ENCODE measurements at places on chromosomes 2 and 18.

GRCh38 chr2:143686585-143687164 is 557.5 kb downstream of the ARHGAP15 start:
- DNase-seq: no peak

- no peak for DNase-seq
These were observed 189.1 kb downstream of the UBE2E3 start for GRCh38 chr2:181169503-181169902.

DNA sequence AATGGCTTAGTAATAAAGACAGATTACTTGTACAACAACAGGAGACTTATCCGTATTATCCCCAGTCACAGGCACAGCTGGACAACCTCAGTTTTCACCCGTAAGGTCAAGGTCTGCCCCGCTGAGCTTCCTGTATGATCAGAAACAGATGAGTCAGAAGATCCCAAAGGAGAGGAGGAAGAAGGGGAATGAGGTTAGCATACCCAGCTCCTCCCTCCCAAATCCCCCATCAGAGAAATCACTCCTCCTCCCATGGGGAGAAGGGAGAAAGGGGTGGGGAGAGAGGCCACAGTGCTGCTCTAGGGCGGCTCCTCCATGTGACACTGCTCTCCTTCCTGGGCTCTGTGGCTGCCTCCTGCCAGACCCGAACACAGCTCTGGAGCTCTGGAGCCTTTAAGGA is 53.8 kb upstream of the SPTBN1 start:
- DNase-seq: no peak

GRCh38 chr2:171411791-171412483 is 21.9 kb downstream of the METTL8 start:
- DNase-seq: no peak

DNA sequence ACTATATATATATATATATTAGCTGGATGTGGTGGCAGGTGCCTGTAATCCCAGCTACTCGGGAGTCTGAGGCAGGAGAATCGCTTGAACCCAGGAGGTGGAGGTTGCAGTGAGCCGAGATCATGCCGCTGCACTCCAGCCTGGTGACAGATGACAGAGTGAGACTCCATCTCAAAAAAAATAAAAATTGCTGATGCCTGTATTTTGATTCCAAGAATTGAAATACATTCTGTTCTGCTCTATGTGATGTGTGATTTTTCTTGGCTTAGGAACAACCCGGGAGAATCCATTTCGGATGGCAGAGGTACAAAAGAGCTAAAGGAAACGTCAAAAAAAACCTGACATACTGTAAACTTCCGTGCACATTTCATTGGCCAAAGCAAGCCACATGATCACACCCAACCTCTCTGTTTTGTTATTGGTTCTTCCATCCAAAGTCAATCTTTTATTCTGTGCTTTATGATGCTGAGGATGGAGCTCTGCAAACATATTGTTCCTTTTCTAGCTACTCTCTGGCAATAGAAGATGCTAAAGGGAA is 478.1 kb upstream of the MAP2 start:
- DNase-seq: no peak

DNA sequence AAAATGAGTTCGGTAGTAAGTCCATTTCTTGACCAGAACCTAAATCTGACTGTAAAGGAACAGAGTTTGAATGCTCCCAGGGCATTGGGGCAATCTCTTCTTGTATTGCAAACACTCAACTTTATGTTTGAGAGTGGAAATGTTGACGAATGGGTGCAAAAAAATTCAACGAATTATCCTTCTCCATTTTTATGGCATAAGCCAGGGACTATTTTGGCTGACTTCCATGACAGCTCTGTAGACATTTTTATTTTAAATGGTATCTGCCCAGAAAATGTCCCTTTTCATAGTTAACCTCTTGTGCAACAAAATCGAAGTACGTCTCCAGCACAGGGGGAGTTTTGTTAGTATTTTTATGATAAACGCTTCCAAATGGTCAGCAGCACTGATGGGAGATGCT is 3.7 kb downstream of the MLPH start:
- DNase-seq: no peak

DNA sequence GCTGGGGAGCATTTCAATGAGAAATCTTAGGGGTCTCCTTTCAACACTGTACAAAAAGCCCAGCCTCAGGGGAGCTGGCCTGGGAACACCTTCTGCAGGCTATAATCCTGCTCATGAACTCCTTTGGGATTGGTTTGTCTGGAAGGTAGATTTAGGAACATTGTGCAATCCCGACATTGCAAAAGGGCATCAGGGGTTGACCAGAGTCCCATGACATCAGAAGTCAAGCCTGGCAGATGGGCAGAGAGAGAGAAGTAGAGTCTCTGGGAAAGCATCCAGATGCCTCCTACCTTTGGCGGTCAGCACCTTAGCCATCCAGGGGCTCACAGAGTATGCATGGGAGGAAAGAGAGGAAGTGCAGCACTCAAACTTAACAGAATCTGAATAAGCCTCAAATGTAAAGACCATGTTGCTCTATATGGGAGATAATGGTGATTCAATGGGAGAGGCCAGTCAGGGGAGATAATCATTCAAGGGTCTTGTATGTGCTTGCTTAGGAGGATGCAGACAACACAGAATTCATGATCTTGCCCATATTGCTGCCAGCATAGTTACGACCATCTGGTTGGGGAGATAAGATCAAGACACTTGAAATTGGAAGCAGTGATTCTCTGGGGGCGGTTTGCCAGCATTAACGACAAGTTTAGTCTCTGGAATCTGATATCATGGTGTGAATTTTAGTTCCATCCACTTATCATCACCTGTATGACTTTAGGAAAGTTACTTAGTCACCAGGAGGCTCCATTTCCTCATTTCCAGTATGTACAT is 58.3 kb upstream of the UPP2 start:
- DNase-seq: no peak

DNA sequence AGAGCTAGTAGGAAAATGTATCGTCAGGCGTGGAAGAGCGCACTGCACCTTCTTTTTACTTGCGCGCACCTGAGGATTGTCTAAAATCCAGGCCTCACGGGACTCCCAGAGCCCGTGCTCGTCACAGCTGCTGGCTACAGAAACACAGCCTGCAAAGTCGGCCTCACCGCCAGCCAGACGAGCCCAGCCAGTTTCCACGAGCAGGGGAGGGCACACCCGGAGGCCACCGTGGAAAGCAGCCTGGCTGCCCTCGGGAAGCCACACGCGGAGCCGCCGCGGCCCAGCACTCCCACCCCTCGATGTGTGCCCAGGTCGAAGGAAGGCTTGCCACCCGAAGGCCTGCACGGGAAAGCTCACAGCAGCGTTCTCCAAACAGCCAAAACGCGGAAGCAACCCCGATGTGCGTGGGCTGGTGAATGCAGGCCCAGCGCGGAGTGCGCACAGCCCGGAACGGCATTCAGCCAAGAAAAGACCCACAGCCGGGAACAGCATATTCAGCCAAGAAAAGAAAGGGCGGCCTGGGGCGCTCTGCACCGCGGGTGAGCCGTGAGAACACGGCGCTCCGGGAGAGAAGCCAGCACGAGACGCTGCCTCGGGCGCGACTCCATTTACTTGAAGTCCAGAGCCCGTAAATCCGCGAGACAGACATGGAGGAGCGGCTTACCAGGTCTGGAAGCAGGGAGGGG is 53.9 kb upstream of the SALL3 start:
- no peak for DNase-seq

- DNase-seq: peak; percentile 65
These were observed 48.3 kb downstream of the WDFY1 start for GRCh38 chr2:223896833-223897311.

- DNase-seq: no peak
These were observed 76.2 kb downstream of the CDK15 start for GRCh38 chr2:201882353-201883090.

- no peak for DNase-seq
These were observed 250.7 kb upstream of the LINC00305 start for GRCh38 chr18:64399566-64399965.
